ENCODE measurements at places on chromosomes 6 and 20.

DNA sequence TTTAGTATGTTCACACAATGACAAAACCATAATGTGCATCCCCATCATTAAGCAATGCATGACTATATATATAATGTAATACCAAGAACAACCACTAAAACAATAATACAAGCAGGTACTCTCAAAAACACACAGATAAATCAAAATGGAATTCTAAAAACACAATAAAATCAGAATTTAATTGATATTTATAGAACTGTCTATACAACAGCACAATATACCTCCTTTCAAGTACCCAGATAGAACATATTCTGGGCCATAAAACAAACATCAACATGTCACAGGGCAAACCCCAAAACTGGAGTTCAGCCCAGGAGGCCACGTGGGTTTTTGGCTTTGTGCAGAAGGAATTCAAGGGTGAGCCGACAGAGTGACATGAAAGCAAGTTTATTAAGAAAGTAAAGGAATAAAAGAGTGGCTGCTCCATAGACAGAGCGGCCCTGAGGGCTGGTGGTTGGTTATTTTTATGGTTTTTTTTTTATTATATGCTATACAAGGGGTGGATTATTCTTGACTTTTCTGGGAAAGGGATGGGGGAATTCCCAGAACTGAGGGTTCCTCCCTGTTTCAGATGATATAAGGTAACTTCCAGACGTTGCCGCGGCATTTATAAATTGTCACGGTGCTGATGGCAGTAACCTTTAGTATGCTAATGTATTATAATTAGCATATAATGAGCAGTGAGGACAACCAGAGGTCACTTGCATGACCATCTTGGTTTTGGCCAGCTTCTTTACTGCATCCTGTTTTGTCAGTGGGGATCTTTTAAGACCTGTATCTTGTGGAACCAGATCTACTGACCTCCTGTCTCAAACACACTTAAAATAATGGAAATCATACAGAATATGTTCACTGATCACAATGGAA is 5.6 kb downstream of the RAB23 start:
- no peak for DNase-seq

- DNase-seq, result no peak
These were observed 471.7 kb downstream of the CDKAL1 start for GRCh38 chr6:21005816-21006570.

GRCh38 chr6:170045981-170046667 is 244.8 kb downstream of the DLL1 start:
- DNase-seq, result no peak

- no peak for DNase-seq
These were observed 64.6 kb downstream of the SYNE1 start for GRCh38 chr6:152572338-152573088.

DNA sequence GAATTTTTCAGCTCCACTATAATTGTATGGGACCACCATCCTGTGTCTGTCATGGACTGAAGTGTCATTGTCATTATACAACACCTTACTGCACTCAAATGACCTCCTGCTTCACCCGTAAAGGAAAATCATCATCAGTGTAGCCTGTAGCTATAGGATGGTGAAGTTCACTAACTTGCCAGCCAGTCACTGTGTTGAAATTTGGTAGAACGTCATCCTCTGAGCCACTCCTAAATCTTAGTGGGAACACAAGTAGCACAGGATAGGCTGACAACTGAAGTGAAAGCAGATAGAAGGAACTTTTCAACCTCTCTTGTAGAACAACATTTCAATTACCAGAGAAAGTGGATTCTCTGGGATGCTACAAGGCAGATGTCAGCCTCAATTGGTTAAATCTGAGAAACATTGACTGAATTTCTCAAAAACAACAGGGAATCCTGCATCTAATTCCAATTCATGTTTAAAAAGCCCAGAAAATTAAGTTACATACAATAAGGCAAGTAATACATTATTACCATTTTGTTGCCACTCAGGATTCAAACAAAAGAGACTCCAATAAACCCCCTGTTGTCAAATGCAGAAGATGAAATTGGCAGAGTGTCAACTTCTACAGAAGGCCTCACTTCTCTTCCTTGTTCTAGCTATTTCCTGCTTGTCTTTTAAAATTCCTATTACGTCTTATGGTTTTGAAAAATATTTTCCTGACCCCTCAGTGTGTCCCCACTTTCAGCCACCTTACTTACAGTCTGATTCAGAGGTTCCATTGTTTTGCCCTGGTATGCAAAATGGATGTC is 647.9 kb upstream of the AGPAT4 start:
- DNase-seq, result no peak

DNA sequence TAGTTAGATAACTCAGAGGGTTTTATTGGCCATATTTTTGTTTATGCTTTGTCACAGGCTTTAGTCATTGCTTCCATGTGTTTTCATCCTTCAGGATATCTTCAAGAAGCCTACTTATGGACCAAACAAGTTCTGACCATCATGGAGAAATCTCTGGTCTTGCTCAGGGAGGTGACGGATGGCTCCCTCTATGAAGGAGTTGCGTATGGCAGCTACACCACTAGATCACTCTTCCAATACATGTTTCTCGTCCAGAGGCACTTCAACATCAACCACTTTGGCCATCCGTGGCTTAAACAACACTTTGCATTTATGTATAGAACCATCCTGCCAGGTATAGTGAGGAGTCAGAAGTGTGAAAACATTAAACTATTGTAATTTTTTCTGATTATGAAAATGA is 30.3 kb upstream of the CALHM6 start:
- no peak for DNase-seq

DNA sequence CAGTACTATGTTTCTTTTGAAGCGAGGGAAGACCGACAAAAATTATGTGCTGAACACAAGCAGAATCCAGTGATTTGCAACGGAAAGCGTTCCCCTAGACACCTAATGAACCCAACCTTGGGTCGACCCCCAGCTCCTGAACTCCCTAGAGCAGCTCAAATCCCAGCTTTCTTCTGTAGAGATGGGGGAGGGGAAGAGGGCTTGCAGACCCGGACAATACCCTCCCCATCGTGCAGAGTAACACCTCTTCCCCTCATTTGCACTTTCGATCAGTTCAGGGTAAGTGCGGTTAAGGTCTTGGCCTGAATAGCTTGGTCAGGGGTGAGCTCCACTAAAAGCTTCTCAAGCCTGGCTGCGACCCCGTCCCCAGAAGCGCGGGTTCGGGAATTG is 404 bp downstream of the CEP162 start:
- DNase-seq, result no peak

GRCh38 chr20:17644451-17644850 is 37.6 kb downstream of the RRBP1 start:
- DNase-seq, result no peak

DNA sequence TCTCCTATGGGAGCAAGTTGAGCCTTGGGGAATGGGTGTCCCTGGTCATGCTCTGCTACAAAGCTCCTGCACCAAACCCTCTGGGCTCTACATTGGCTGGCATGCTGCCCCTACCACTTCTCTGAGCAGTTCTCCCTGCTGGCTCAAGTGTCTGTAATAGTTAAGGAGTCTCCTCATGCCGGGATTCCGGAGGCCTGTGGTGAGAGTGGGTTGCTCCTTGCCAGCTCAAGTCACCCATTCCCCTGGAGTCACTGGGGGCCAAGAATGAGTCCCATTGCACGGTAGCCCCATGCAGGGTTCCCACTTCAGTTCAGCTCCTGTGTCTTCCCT is 173.9 kb downstream of the PRDM13 start:
- no peak for DNase-seq

DNA sequence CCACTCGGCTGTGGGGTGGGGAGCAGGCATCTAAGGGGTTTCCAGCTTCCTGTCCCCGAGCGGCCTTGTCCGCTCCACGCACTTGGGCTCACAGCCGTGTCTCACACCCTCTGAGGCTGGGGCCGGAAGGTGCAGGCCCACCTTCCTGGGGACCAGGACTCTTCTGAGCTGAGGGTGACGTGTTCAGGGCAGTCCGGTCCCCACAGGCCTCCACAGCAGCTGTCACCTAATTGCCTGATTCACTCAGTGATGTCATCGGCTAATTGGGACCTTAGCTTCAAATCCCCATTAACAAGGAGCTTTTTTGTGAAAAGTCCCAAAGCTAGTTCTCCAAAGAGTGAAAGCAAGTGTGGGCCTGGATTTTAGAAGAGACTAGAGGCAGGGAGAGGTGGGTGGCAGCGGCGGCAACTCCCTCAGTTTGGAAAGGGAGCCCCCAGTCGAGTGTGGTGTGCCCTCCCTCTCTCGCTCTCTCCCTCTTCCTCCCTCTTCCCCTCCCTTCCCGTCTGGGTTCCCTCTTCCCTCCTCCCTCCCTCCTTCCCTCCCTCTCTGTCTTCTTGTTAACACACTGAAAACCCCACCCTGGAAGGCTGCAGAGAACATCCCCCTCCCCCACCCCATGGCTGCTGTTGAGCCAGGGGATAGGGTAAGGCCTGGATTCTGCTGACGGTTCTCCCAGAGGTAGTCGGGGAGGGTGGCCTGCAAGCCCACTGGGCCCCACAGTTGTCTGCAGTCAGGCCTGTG is 39.0 kb downstream of the MYT1 start:
- no peak for DNase-seq

- no peak for DNase-seq
These were observed 8.1 kb upstream of the BCKDHB start for GRCh38 chr6:80098392-80098791.

- no peak for DNase-seq
These were observed 94.1 kb downstream of the LRRC1 start for GRCh38 chr6:53888931-53889330.

DNA sequence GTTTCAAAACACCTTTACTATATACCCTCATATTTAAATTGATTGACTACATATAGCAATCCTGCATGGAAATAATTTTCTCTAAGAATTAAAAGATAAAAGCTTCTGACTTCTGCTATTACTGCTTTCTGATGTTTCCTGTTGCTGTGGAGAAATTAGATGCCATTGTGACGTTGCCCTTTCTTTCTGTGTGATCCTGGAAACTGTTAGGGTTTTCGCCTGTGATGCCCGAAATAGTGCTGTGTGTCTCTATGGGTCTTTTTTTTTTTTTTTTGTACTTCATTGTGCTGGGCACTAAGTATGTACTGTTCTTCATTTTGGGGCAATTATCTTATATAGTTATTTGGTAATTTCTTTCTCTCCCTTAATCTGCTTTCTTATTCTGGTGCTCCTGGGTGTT is 205.0 kb downstream of the ARID1B start:
- DNase-seq, result no peak

GRCh38 chr20:34842143-34842542 is 16.7 kb upstream of the NCOA6 start:
- DNase-seq, result no peak

- DNase-seq, result no peak
These were observed 136.8 kb upstream of the LRFN2 start for GRCh38 chr6:40723967-40724366.

DNA sequence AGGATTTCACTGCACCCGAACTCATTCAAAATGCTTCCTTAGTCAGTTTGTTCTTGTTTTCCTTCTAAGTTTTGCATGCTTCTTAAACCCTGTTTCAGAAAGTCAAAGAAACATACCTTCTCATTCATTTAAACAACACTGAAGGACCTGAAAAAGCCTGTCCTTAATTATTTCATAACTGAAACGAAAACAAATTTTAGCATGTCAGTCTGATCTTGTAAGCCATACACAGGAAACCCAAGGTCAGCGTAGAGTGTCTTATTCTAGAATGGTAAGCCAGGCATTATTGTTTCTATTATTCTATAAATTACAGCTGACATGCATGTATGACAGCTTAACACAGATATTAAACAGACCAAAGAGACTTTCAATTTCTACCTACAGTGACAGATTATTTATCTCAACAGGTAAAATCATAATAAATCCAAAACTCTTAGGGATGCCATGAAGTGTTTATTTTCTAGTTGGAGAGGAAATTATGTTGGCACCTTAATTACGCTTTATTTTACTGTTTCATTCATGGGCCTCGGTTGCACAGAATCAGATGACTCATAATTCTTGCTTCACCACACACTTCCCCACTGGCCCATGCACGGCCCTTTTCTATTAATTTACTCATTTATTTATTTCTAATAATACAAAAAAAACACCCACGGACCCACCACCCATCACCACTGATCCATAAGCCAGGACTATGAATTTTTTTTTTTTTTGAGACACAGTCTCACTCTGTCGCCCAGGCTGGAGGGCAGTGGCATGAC is 39.3 kb upstream of the DUSP22 start:
- no peak for DNase-seq

- DNase-seq, result no peak
These were observed 42.4 kb upstream of the GNRH2 start for GRCh38 chr20:3000852-3001523.

GRCh38 chr20:50308513-50309279 is 118.1 kb downstream of the CEBPB start:
- DNase-seq, result no peak

GRCh38 chr6:121932076-121932991 is 467.1 kb upstream of the HSF2 start:
- no peak for DNase-seq

- no peak for DNase-seq
These were observed 485.9 kb upstream of the JAG1 start for GRCh38 chr20:11159728-11160127.

DNA sequence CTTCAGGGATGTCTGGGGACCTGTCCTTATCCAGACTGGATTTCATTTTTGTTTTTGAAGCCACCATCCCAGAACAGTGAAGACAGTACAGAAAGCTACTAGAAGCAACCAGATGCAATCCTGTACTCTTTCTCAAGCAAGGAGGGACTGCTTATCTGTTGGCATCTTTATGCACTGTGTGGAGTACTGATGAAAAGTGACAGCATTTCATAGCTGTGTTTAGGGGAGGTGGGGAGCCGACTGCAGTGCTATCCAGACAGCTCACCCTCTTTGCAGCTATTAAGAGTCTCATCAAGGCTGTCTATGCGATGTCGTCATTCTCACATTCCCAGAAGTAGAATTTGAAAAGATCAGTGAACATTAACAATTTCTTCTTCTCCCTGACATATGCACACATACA is 5.5 kb downstream of the ZDHHC14 start:
- DNase-seq, result no peak

GRCh38 chr20:8183526-8183925 is 51.5 kb downstream of the PLCB1 start:
- no peak for DNase-seq

- DNase-seq, result no peak
These were observed 326.4 kb upstream of the MARCKS start for GRCh38 chr6:113530769-113531168.
